Chondrocyte (in vitro differentiated cells): ENCODE measurements at places on chromosomes 1 and 21. TPM values are rescaled to one million over a fixed set of nuclear protein-coding genes. Genes with fewer than 3 reads are reported as not detected.

IQGAP3 gene
- total RNA-seq = 6.8 to 10.8 TPM (median 9.8 TPM) in 3 replicates

GPR25 gene
- total RNA-seq = not detected in 3 replicates

PDC gene
- not detected in 3 replicates for total RNA-seq

WNT4 gene
- total RNA-seq = 0.05 to 0.46 TPM (median 0.08 TPM) in 3 replicates

- no peak for DNase-seq
- H3K27me3 ChIP-seq = no peaks in the 10 kb centered on the region
- no peak overlapping the region for H3K4me3 ChIP-seq
Observed at GRCh38 chr1:39258146-39258924, 53.8 kb downstream of the MACF1 start.

DNA sequence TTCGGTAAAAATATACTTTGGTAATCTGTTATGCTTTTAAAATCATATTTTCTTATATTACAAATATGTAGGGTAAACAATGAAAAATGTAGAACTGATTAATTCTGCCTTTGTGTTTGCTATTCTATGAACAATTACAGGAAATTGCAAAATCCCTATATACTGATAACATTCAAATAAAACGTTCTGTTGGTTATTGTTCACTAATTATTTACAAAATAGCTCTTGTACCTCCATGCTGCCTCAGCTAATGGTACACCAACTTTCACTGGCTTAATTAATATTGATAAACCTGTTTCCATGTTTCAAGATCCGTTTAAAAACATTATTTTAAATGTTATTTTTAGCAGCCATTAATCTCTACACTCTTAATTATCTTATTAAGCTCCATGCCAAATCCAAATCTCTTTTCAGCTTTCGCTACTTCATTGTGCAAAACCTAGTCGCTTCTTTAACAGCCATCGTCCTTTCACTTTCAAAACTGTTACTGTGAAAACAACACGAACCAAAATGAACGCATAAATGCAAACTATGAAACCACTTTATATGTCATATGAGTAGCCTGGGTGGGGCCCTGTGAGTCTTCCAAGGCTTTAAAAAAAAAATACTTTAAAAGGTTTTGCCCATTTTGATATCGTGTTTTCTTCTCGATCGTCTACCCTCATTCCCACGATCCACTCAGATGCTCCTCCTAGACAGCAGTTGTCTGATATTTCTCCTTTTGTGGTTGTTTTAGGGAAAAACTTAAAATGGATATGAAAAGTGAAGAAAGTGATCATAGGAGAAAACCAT, 807.1 kb downstream of the USP25 start:
- no peak overlapping the region for H3K4me3 ChIP-seq
- no peak overlapping the region for H3K27ac ChIP-seq
- H3K36me3 ChIP-seq = peaks cover 3% of the 10 kb centered on the region
- no peaks in the 10 kb centered on the region for H3K27me3 ChIP-seq
- peaks cover 41% of the 10 kb centered on the region for H3K4me1 ChIP-seq

DNA sequence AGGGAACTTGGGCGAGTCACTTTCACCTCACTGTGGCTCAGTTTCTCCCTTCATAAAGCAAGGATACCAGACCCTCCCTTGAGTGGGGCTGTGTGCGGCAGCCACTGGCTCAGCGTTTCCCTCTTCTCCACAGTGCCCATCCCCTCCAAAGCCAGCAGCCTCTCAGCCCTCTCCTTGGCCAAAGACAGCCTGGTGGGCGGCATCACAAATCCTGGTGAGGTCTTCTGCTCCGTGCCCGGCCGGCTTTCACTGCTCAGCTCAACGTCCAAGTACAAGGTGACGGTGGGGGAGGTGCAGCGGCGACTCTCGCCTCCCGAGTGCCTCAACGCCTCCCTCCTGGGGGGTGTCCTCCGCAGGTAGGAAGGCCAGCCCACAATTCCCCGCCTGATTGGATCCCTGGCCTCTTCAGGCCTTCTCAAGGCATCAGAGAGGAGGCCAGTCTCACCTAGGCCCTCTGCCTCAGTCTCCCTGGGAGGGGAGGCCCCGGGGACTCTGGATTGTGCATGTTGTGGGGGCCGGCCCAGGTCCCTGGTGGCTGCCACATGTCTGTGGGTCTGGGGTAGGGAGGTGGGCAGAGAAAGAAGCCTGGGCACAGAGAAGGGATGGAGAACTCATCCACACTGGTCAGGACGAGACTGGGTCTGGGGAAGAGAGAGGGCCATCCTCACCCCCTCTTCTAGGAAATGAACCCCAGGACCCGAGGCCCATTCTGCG, 15.2 kb downstream of the TFAP2E start:
- H3K4me1 ChIP-seq = no peaks in the 10 kb centered on the region
- no peaks in the 10 kb centered on the region for H3K27me3 ChIP-seq
- H3K27ac ChIP-seq = no peak overlapping the region
- H3K4me3 ChIP-seq = no peak overlapping the region

DNA sequence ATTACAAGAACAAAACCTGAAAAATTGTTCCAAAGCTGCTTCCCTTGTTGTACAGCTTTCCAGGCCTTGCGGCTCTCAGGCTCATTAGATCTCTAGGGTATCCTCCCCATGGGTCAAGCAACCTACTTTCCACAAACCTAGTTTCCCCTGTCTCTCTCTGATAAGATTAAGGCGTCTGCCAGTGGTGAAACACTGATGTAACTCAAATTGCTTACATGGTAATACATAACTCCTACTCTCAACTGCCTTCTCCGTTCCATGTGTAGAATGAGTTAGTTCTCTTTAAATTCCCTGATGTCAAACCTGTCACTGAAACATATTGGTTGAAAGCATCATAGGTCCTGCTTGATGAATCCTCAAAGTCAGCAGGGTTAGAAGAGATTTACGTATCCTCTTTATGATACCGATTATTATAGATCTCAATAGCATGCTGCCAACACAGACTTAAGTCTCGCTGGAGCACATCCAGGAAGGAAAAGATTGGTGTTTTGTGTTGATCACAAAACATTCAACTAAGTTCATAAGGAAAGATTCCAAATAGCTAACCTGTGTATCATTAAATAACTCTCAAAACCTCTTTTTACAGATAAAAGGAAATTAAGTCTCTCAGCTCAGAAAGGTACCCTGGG, 10.6 kb downstream of the PPP1R15B start:
- no peaks in the 10 kb centered on the region for H3K27me3 ChIP-seq
- peaks cover 21% of the 10 kb centered on the region for H3K36me3 ChIP-seq
- peaks cover 4% of the 10 kb centered on the region for H3K4me1 ChIP-seq
